Fibroblast of the conjunctiva (primary cell): ENCODE measurements at places on chromosomes 2 and 18.

- DNase-seq: no peak
These were observed 97.5 kb upstream of the CD302 start for GRCh38 chr2:159895258-159896065.

DNA sequence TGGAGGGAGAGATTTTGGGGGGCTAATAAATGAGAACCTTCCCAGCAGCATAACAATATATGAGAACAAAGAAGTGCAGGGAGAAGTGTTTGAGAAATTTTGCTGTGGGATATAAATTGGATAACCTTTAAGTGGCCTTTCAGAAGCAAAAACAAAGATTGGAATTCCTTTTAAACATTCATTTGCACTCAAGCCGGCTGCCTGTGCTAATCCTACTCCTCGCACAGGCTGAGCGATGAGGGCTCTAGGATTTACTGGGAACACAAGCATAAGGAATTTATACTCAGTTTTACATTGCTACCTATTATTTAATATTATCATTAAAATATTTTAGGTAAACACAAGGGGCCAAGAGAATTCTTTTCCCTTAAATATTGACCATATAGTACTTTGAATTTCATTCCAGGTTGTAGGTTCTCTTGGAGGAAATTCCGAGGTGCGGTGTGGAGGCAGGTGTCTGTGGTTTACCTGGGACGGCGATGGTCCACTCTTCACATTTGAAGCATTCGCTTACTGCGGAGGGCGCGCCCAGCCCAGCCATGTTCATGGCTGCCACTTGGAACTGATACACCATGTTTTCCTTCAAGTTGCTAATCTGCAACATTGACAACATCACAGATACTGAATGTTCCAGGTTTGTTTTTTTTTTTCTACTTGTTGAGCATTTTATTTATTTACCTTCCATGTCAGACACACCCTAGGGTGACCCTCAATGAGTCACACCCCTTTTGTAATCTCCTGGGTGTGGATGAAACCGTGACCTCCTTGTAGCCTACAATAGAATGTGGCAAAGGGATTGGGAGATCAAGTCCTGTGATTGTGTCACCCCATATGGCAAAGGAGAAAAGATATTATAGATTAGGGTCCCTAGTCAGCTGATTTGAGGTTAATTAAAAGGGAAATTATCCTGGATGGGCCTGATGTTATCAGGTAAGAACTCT is 100.1 kb downstream of the MYOM1 start:
- no peak for DNase-seq

DNA sequence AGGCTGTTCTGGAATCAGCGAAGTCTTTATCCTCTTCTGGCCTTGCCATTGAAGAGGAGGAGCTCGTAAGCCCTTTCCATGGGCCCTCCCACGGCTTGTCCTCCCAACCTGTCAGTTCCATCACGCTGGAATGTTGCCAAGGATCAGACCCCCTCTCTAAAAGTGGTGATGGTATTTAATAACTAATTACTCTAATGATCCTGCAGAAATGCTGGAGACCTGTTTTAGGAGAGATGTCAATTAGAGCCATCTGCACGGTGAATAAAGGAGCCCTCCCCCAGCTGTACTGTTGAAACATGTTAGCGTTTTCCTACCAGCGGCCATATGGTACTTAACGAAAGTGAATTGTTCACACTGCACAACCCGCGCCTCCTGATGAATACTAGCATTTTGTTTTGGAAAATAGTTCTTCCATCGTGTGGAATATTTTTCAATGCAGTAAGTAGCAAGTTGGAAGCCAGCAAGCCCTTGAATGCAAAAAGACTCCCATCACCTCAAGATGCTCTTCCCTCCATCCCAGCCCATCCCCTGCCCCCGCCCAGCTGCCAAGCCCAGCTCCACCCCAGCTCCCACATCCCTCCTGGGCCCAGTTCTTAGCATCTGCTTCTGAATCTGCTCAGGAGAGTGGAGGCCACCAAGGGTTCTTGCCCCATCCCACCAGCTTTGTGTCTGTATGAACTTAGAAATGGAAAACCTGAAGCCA is 145.4 kb downstream of the KLHL29 start:
- DNase-seq: no peak

DNA sequence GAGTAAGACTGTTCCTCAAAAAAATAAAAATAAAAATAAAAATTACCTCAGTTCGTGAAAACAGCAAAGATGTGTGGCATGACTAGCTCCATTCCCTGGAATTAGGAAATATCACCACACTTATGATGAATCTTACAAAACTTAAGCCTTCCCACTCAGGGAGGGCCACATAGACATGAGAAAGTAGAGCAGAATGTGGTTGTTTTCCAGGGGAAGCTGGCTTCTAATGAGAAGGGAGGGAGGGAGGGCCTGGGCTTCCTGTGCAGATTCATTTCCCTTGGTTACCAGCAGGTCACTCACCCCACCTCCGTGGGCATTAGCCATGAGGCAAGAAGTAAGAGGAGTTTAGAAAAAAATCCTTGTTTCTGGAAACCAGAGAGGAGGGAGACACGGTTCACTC is 95.9 kb upstream of the RMDN2 start:
- DNase-seq: peak; percentile 21

DNA sequence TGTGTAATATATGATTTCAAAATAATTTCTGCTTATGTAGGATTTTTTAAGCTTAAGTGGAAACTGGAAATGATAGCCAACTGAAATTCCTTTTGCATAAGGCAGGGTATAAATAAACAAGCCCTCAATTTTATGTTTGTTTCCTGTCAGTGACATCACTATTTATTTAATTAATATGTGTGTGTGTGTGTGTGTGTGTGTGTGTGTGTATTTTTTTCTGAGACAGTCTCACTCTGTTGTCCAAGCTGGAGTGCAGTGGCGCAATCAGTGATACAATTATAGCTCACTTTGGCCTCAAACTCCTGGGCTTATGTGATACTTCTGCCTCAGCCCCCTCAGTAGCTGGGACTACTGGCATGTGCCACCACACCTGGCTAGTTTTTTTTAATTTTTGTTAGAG is 29.3 kb upstream of the CYP20A1 start:
- DNase-seq: no peak

- no peak for DNase-seq
These were observed 179.7 kb downstream of the ANAPC1 start for GRCh38 chr2:111704246-111704645.

DNA sequence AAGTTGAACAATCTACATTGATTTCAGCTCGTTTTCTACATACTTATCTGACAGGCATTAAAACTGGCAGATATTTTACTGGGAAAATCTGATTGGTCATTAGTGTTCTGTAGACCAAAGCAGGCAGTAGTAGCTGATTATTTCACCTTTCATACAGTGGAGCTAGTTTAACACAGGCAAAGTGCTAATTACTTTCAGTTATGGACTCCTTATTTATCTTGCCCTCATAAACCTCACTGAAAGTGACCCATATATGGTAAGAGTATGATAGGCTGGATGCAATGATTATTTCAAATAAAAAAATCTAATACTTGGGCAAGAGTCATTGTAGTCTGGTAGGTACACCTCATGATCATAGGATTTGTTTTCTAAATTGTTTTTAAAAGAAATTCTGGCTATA is 129.7 kb downstream of the MYO1B start:
- DNase-seq: no peak

- DNase-seq: no peak
These were observed 117.0 kb downstream of the HIBCH start for GRCh38 chr2:190202604-190203003.

GRCh38 chr2:238061315-238062202 is 758 bp downstream of the SCLY start:
- no peak for DNase-seq

DNA sequence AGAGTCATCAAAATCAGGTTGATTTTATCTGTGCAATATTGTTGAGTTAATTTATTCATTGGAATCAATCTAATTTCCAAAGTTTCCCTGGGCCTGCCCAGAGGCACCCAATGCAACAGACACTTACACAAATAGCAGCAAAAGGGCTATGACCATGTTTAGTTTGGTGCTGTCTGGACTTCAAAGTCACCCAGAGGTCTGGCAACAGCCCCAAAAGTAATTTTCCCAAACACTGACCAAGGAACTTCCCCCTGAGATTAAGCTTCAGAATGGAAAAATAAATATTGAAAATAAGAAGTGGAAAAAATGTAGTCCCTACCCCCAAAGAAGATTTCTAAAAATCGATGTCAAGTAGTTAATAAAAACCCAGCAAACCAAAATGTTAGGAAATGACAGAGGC is 70.9 kb upstream of the RNF152 start:
- DNase-seq: no peak

GRCh38 chr2:30237966-30238800 is 6.8 kb downstream of the LBH start:
- no peak for DNase-seq

DNA sequence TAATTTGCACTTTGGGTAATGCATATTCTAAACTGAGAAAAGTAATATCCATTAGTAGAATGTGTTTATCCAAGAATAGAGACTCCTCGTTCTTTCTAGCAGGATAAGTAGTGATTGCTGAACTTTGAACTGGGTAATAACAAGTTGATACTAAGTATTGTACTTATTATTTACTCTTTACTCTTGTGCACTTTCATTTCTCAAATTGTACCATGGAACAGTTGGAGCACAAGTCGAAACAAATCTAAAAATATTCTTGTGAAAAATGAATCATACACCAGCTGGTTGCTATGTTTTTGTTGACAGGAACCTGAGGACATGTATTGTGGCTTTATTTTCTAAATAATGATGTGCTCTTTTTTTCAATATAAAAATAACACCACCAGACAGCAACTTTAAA is 111.9 kb downstream of the RGPD3 start:
- DNase-seq: no peak

- peak; percentile 64 for DNase-seq
These were observed 46.2 kb upstream of the SERPINE2 start for GRCh38 chr2:224085246-224085645.

DNA sequence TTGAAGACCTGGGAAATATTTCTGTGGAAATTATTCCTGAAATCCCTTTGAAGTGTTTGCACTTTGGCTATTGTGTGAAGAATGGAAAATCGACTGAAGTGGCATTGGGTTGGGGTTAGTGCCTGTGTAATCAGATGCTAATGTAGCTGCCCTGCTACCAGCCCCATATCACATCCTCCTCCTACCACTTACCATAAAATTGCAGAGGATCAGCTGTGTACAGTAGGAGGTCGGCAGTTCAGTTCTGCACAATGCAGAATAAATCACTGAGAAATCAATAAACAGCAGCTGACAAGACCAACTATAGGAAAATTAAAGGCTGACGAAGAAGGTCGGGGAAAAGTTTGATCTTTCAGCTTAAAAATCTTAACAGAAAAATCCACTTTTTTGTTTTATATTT is 440.9 kb downstream of the PTPRM start:
- DNase-seq: no peak

GRCh38 chr18:63908858-63909257 is 1.1 kb downstream of the SERPINB10 start:
- no peak for DNase-seq

DNA sequence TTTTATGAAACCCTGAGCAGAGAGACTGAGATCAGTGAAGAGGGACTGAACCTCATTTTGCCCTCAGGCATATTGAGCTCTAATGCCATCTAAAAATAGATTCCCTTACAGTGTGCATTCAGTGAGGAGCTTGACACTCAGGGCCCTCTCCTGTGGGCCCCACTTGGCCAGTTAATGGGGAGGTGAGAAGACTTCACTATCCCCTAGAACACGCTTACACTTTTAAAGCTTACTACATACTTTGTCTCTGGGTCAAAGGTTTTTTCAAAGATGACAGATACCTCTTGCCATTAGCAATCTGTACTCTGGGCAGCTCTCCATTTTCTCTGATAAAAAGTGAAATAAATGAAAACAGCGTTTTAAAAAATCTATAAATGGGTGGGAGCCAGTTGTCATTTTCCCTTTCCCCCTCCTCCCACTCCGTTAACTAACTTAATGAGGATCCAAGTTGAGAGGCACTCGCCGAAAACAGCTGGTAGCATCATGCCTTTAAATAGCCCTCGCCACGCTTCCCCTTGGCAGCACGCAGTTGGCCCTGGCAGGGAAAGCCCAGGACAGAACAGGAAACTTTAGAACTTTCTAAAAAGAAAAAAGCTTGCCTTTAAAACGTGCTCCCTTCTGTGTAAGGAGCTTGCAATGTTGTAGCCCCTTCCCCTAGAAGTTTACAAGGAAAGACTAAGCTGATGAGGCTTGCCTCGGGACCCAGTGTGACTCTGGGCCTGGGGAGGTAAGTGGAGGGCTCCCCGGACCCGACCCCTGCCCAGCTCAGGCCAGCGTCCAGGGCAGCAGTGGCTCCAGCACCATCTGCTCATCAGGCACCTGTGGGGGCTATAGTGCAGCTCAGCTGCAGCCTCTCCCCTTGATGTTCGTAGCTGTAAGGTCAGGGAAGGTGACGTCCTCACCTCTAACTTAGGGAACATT is 58.8 kb upstream of the FOSL2 start:
- DNase-seq: no peak

GRCh38 chr2:201132518-201132917 is 16.6 kb downstream of the CFLAR start:
- DNase-seq: no peak

DNA sequence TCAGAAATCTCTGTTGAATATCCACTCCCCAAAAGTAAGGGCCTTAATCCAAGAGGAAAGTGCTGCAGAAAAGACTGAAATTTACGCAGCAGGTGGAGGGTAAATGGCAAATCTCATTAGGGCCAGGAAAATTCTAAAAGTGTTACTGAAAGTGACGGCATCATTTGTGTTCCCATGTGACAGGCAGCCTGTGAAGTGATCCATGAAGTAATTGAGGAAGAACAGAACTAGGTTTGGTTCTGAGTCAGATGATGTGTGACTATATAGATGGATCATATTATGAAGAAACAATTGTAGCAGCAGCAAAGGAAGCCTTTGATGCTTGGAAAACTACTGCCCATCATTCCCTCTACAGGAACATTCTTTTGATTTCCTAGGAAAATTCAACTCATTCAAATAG is 401.2 kb downstream of the TGIF1 start:
- no peak for DNase-seq

- no peak for DNase-seq
These were observed 284.7 kb upstream of the RAB12 start for GRCh38 chr18:8324343-8325065.

DNA sequence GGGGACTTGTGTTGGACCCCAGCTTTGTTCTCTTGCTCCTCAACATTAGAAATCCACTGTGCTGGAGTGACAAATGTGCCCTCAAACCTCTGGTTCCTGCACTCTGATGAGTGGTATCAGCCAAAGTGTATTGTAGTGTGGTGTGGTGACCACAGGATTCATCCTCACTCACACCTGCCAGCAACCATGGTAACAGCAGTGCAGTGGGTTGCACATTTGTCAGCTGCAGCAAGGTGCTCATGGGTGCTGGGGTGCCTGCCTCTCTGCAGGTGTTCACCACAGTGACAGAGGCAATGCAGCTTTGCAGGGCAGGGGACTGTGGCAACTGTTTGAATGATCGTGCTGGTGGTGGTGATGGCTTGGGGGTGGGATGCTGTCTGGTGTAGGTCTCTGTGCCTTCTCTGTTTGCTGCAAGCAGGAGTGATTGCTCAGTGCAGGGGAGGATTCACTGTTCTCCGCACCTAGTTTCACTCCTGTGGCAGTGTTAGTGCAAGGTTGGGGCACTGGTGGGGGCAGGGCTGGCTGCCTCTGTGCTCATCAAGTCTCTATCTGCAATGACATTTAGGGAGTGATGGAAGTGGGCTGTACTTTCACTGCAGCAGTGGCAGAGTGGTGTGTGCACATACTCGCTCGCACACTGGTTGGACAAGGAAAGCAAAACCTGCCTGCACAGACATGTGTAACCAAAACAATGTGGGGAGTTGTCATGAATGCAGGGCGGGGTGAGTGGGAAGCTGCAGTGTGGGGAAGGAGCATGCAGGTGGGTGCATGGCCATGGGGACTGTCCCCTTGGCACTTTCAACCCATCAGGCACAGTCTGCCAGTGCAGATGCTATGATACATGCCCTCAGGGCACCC is 301.1 kb downstream of the PIK3C3 start:
- DNase-seq: no peak
